ENCODE measurements at places on chromosomes 1 and 21.

GRCh38 chr21:35900539-35900938 is 159.8 kb downstream of the SETD4 start:
- no peak for DNase-seq

GRCh38 chr1:116224561-116224960 is 113.4 kb downstream of the MAB21L3 start:
- DNase-seq = no peak

GRCh38 chr1:221840511-221841243 is 98.8 kb upstream of the DUSP10 start:
- no peak for DNase-seq

DNA sequence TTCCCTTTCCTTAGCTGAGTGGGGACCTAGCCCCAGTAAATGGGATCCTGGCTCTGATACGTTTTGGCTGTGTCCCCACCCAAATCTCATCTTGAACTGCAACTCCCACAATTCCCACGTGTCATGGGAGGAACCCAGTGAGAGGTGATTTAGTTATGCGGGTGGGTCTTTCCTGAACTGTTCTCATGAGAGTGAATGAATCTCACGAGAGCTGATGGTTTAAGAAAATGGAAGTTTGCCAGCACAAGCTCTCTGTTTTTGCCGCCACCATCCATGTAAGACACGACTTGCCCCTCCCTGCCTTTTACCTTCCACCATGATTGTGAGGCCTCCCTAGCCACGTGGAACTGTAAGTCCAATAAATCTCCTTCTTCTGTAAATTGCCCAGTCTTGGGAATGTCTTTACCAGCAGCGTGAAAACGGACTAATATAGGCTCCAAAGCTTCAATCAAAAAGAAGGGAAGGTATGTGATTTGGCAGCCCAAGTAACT is 29.9 kb upstream of the POU2F1 start:
- no peak for DNase-seq

- no peak for DNase-seq
These were observed 8.0 kb downstream of the NOL9 start for GRCh38 chr1:6546326-6546725.

- no peak for DNase-seq
These were observed 28.9 kb downstream of the TAS1R2 start for GRCh38 chr1:18830596-18830995.

DNA sequence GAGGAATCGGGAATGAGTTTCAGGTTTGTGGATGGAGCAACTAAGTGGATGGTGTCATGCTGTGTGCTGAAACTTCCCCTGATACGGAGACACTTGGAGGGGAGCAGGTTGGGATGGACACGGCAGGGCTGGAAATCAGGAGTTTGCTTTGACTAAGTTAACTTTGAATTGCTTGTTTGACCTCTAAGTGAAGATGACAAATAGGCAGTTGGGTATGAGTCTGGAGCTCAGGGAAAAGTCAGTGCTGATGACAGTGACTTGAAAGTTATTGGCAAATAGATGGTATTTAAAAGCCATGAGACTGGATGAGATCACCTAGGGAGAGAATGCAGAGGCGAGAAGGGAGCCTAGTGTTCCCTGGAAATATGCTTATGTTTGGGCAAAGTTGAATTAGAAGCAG is 12.8 kb upstream of the ZSCAN20 start:
- no peak for DNase-seq

- no peak for DNase-seq
These were observed 13.8 kb upstream of the PHLDA3 start for GRCh38 chr1:201482755-201483154.

DNA sequence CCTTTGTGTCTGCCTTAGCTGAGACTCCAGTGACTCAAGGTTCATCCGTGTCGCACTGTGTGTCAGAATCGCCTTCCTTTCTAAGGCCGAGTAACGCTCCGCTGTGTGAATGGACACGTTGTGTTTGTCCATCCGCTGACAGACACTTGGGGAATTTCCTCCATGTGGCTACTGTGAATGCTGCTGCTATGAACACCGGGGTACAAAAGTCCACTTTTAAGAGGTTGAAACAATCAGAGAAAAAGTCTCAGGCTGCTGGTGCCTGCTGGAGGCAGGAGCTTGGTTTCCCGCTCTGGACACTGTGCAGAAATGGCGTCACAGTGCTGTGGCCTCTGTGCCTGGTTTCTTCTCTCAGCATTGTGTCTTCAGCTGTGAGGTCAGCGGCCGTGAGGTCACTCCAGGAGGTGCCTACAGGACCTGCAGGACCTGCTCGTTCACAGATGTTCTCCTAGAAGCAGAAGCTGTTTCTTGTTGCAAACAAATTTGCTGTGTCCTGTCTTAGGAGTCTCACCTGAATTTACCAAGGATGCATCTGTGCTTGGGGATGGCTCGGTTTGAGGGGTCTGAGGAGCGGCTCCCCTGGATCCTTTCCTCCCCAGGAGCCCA is 34.2 kb downstream of the KRTAP10-1 start:
- no peak for DNase-seq

GRCh38 chr1:4468804-4469514 is 185.4 kb upstream of the AJAP1 start:
- DNase-seq = no peak

GRCh38 chr1:223339861-223340260 is 24.1 kb downstream of the SUSD4 start:
- DNase-seq = no peak

DNA sequence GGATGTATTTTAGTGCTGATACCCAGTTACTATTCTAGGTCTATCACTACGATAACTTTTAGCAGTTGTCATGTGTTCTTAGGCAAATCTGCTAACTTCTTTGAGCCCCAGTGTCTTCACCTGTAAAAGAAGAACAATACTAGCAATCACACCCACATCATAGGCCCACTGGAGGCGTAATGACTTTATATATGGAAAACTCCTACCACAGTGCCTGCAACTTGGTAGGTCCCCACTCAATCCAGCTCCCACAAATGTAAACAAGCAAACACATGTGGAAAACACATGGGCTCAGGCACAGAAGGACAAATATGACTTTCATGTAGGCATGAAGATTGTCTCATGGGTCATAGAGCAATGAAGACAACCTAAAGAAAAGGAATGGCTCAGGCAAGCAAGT is 115.8 kb downstream of the TBX19 start:
- no peak for DNase-seq

DNA sequence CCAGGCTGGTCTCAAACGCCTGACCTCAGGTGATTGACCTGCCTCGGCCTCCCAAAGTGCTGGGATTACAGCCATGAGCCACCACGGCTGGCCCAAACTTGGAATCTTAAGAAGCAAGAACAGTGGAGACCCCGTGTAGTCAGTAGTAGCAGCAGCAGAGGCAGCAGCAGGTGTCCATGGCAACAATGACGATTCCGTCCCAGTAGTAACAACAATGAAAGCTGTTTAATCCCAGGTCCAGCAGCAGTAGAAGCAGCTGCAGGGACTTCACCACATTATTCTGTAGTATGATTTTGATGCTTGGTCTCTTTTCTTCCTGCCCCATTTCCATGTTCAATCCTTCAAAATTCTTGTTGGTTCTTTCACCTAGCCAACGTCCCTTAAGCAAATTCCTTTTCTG is 69.6 kb upstream of the KCTD3 start:
- DNase-seq = no peak

DNA sequence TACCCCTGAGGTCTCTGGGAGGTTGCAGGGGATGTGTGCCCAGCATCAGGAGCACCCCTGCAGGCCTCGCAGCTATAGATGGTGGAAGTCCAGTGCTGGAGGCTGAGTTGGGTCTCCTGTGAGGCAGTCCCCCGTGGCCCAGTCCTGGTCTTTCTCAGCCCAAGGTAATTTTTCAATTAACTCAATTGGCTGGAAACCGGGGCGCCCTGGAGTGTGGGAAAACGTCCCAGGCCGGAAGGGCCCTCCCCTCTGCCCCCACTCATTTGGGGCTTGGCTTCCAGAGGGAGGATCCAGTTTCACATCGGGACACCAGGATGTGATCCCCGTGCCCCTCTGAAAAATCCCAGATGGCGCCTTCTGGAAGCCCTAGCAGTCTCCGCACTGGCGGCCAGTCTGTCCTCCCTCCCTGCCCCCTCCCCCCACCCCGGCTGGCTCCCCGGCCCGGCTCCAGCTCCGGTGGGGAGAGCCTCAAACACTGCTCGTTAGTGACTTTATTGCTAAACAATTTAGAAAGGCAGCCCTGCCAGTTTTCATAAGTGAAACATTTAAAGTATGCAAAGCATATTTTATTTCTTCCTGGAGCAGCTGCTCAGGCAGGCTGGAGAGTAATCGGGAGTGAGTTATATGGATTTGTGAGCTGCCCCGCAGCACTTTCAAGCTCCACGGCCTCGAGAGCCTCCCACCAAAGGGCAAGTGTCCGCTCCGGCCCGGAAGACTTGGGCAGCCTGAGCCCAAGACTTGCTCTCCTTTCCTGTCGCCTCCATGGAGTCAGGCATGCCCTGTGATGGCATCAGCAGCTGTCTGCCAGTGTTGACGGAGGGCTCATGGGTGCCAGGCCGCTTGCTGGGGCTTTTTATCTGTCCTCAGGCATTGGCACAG is 208.2 kb upstream of the TMEM51 start:
- DNase-seq = no peak

GRCh38 chr1:206800411-206800810 is 28.1 kb upstream of the IL10 start:
- DNase-seq = no peak

DNA sequence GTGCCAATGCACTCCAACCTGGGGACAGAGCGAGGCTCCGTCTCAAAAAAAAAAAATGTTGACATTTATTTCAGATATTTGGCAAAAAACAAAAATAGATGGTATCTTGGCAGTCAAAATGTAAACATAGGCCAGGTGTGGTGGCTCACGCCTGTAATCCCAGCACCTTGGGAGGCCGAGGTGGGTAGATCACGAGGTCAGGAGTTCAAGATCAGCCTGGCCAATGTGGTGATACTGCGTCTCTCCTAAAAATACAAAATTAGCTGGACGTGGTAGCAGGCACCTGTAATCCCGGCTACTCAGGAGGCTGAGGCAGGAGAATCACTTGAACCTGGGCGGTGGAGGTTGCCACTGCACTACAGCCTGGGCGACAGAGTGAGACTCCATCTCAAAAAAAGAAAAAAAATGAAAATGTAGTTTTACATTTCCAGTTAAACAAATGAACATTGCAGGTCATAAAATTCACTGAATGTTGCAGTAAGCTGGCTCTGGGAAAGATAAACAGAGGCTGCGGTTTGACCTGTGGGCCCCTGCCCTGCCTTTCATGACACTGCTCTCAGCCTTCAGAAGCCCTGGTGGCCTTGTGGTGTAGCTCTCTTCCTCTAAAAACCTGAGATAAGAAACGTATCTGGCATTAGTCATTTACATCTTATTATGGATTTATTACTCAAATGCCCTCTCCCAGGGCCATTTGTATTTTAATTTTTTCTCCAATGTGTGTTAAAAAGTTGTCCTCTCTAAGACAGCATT is 12.2 kb upstream of the SLC44A3 start:
- DNase-seq = no peak

GRCh38 chr21:42159560-42160110 is 59.3 kb upstream of the ABCG1 start:
- no peak for DNase-seq

DNA sequence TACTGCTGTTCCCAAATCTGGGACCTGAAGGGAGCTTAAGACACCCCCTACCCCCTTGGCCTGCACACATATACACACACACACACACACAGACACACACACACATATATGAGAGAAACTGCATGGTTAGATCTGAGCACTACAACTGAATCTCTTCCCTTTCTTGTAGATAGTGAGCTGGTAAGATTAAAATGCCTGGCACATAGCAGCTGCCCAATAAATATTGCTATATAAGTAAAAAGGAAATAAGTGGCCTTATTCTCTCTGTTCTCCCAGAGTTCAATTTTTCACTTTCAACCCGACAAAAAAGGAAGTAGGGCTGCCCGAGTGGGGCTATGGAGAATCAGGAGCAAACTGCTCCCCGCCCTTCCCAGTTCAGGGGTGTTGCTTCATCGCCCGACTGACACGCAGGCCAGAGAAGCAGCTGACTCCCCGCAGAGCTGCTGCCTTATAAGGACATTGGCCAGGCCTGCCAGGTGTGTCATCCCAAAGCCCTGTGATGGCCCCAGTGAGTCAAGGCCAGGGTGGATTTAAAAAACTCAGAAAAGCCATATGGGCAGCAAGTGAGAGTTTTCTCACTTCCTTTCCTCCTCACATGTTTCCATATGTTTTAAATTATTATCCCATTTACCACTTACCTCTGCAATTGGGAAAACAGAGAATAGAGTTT is 106.5 kb upstream of the SLC44A3 start:
- no peak for DNase-seq

DNA sequence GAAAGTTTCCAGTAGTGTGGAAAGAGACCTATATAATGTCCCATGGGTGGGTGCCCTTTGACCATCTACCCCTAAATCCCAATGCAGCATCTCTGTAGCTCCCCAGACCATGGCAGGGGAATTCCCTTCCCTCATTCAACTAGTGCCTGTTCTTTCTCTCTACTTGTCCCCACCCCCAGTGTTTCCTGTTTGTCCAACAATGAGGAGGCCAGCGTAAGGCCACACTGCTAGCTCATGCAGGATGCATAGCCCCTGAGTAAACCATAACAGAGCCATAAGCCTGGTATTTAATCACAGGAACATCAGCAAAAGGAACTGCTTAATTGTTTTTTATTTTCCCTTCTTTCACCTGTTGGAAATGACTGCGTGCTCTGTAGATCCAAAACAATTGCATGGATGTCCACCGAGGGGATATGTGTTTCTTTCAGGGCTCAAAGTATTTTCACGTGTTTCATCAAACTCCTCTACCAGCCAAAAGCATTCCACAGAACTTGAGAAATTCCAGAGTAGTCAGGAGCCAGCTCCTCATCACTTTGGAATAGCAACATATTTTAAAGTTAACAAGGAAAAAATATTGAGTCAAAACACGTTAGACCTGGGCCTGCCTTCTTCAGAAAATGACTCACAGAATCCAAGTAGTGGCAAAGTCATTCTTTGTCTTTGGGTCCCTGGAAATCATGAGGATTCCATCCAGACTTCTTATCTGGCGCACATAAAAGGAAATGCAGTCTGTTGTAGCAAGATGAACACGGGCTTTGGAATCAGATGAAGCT is 162.5 kb upstream of the SGIP1 start:
- DNase-seq = no peak

DNA sequence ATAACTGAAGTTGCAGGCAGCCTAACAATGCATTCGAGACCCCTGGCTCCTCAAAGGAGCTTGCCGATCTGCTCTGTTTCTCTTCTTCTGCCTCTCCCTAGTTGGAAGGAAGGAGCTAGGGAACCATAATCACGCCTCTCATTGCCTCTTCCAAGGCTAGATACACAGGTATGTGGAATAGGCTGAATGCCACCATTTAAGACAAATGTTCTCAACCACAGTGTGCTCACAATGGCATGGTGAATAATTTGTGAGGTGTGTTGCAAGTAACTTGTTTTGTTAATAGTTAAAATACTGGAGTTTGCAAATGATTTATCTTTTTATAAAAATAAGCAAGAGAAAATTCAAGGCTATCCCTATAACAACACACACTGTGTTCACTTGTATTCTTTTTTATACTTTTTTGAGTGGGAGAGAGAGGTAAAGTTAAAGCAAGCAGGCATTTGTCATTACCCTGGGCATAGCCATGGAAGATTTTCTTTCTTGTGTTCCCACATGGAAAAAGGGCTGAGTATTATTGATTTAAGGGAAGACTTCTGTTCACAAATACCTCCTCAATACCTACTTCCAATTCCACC is 45.4 kb upstream of the SYT6 start:
- no peak for DNase-seq

- no peak for DNase-seq
These were observed 101.5 kb downstream of the PLA2G4A start for GRCh38 chr1:186930238-186930637.
